Forelimb muscle (tissue), 1 donor: ENCODE measurements at places on chromosomes 12 and 14. TPM values are rescaled to one million over a fixed set of nuclear protein-coding genes. Genes with fewer than 3 reads are reported as not detected.

DNA sequence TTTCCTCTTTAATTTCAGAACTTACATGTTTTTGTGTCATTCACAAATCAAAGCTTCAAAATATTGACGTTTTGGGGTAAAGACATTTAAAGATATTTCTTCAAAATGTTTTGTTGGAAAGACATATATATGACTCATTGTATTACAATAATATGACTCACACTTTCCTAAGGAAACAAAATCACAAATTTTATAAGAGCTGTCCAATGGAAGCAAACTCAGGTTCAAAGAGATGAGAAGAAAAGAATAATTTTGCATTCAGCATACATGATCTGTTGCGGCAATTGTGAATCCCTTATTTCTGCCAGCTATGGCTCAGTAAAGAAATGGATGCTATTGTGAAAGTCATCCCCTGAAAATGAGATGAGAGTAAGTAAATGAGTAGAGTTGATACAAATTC lies 82.7 kb downstream of the GRIP1 start:
- no peak for DNase-seq

GRCh38 chr12:110579535-110580253 lies 3.4 kb downstream of the PPTC7 start:
- DNase-seq, result no peak

DNA sequence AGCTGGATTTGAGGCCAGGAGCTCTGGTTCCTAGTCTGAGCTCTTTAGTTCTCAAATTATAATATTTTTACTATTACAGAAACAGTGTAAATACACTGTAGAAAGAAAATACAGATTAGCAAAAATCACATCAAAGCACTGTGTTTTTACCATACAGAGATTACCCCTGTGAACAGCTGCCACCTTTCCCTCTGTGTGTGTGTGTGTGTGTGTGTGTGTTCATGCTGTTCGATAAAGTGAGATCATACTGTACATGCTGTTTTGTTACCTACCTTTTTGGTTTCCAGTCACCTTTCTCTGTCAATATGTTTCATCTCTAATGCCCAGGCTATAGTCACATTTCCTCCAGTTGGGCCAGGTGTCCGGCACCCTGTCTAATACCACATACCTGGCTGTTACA lies 26.9 kb downstream of the MVK start:
- no peak for DNase-seq

KRT79 gene
- polyA plus RNA-seq, result not detected

SLC6A15 gene
- polyA plus RNA-seq, result 2.9 TPM

MYO1A gene
- polyA plus RNA-seq, result 0.23 TPM

SOX5 gene
- polyA plus RNA-seq, result 1.5 TPM

GRCh38 chr14:37021390-37021789 lies 151.0 kb downstream of the SLC25A21 start:
- no peak for DNase-seq

PLA2G1B gene
- polyA plus RNA-seq, result not detected

- DNase-seq, result no peak
Observed at GRCh38 chr12:115132145-115132544, 448.2 kb upstream of the TBX3 start.

PRIMA1 gene
- 3.5 TPM for polyA plus RNA-seq
